ENCODE measurements at places on chromosomes 2 and 18. TPM values are rescaled to one million over a fixed set of nuclear protein-coding genes. Genes with fewer than 3 reads are reported as not detected.

Gene REG1A
- total RNA-seq, result 1.5 TPM

DNA sequence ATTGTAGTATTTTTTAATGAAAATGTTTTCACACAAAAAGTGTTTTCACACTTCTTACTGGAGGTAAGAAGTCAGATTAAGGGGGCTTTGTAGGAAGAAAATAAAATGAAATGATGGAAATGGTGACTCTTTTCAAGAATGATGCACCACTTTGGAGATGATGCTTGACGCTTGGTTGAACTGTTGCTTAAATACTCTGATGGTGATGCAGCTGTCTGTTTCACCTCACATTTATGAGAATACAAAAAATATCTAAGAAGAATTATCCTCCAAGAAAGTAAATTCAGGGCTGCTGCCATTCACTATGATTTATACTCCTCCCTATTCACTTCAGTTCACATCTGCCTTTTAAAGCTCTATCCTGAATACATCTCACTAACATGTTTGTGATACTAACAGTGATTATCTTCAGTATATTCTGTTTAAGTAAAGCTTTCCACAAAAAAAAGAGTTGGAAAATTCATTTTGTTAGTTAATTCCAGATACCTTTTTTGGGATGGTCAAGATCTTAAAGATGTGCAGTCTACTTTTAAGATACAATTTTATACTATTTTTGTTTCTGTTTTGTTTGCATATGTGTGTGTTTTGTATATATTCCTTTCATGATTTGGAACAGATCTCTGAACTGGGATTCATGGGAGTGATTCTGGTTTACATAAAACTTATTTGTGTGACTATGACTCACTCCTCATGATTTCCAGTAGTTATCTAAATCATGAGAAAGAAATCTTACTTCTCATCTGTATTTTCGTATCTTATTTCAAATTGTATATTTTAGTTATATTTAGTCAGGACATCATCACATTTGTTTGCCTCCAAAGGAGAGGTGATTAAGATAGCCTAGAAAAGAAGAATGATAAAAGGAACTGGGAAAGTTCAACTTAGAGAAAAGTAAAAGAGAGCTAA, 53.1 kb downstream of the SLC39A10 start:
- DNase-seq, result no peak

DNA sequence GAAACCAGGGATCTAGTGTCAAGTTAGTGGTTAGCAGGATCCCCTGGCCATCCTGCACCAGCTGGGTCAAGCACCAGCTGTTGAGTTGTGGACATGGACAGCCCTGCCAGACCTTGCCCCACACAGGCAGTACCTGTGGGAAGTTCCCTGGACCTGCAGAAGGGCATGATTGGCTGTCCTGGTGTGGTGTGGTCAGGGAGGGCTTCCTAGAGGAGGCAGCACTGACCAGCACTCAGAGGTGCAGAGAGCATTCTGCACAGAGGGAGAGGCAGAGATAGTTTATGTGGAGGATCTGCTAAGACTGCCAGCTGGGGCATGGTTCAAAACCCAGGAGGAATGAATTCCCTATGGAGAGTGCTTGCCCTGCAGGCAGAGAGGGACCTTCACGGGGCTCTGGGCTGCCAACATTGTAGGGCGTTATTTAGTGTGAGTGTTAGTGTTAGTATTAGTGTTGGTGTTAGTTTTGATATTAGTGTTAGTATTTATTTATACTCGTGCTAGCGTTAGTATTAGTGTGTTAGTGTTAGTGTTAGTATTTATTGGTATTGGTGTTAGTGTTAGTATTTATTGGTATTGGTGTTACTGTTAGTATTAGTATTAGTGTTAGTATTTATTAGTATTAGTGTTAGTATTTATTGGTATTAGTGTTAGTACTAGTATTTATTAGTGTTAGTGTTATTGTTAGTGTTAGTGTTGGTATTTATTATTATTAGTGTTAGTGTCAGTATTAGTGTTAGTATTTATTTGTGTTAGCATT, 31.9 kb downstream of the TWIST2 start:
- no peak for DNase-seq

DNA sequence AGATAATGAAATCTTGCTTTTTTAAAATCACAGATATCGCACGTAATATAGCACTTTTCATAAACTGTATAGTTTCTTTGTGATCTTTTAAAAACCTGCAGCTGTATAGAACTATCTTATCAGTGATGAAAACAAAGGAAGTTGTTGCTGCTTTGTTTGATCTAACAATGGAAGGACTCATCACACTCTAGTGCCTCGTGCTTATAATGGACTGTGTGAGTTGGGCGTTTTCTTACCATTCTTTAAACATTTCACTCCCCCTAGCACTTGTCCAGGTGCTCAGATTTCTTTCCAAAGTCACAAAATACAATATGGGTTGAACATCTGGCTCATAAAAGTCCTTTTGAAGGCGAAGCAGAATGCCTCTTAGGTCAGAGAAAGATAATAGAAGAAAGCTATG, 94.8 kb upstream of the SPATS2L start:
- no peak for DNase-seq

GRCh38 chr18:35171315-35171987, 69.4 kb upstream of the ZNF397 start:
- DNase-seq, result no peak

- DNase-seq, result no peak
Measured at GRCh38 chr18:3924455-3924854, 474.5 kb downstream of the TGIF1 start.

GRCh38 chr18:60675801-60676200, 303.2 kb upstream of the MC4R start:
- no peak for DNase-seq
